ENCODE measurements at places on chromosomes 1 and 21.
A peak's percentile ranks its signal among the peaks of the same experiment; 100 is the strongest.

DNA sequence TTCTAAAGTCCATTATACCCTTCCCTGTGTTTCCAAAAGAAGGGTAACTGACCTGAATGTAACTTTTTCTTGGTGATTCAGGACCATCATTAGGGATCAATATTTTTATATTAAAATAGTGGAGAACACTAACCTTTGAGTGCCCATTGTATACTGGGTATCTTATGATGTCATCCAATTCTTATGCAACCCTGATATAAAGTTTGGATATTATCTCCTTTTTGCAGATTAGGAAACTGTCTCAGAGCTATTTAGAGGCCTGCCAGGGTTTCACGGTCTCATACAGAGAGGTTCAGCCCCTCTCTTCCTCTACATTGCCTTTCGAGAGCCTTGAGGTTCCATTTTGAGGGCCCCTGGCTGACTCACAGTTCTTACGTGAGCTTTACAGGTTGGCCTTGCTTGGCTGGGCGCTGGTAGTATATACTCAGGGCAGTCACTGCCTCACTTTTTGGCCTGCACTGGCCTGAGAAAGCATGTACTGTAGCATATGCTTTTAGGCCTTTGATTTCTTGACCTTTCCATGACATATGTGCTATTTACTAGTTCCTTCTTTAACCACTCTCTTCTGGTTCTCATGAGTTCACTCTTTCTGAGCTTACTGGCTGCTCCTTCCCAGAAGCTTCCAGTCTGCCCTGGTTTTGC is 15.7 kb upstream of the FOXO6 start:
- DNase-seq, result peak; percentile 28

DNA sequence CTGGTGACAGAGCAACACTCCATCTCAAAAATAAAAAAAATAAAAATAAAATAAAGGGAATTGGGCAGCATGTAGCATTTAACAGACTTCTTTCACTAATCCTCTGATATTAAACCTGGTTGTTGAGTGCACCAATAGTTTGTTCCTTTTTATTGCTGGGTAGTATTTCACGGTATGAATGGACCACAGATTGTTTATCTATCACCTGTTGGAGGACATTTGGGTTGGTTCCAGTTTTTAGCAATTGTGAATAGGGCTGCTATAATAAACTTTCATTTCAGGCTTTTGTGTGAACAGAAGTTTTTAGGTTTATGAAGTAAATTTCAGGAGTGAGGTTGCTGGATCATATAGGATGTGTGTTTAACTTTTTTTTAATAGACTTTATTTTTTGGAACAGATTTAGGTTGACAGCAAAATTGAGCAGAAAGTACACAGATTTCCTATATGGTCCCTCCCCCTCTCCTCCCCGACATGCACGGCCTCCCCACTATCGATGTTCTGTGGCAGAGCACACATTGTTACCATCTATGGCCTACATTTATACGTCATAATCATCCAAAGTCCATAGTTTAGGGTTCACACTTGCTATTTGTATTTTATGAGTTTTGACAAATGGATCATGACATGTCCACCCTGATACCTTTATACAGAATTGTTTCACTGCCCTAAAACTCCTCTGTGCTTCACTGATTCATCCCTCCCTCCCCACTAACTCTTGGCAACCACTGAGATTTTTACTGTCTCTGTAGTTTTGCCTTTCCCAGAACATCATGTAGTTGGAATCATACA is 66.1 kb upstream of the TMPRSS2 start:
- no peak for DNase-seq

- DNase-seq, result no peak
Measured at GRCh38 chr21:46008893-46009621, 27.5 kb downstream of the COL6A1 start.

DNA sequence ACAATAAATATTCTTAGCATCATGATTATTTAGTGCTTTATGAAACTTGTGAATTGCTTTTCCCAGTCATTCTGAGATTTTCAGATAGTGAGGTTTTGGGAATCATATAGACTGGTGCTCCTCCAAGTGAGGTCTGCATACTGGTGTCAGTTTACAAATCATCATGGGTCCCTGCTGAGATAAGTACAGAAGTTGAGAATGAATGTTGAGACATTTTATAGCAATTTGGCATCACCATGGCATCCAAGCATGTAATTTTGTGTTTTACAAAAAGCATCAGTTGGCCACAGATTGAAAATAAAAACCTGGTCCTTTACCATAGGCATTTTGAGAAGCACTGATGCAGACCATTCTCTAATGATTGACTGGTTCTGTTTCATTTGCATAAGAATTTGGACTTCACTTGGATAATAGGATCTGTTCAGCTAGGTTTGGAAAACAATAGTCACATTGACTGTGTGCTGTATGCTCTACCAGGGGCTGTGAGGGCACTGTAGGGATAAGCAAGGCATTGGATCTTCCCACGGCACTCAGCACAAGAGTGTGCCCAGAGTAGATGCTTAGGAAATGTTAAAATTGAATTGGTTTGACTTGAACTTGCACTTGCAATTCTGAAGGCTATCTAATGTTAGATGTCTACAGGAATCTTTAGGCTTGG is 79.0 kb upstream of the JUN start:
- no peak for DNase-seq

GRCh38 chr1:1118011-1118875 is 2.4 kb upstream of the C1orf159 start:
- DNase-seq, result no peak

DNA sequence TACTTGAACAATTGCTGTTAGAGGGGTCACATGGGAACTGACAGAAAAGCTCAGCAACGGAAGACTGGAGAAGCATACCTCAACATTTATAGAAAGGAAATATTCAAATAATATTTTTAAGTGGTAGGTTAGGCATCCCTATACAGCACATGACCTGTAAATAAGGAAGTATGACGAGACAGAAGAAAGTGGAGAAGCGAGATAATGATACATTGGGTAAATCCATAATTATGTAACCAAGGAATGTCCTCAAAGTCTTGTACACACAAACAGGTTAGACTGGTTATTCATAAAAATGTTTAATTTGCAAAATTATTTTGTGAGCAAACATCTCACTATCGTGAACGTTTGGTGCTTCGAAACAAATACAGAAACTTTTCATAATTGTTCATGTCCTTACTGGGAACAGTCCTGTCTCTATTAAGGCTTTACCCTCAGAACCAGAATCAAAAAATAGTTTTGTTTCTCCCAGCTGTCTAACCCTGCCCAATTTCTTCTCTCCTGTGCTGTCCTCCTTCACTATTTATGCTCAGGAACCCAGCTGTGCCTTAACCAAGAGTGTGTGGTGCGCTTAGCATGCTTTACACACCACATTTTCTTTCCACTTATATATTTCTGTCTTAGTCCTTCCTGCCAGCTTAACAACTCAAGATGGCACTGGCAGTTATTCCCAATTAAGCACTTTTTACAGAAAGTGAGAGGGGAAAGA is 10.2 kb downstream of the KMO start:
- DNase-seq, result no peak

GRCh38 chr1:3155056-3155925 is 86.3 kb downstream of the PRDM16 start:
- DNase-seq, result no peak

GRCh38 chr1:155940482-155940992 is 901 bp upstream of the RXFP4 start:
- DNase-seq, result no peak

DNA sequence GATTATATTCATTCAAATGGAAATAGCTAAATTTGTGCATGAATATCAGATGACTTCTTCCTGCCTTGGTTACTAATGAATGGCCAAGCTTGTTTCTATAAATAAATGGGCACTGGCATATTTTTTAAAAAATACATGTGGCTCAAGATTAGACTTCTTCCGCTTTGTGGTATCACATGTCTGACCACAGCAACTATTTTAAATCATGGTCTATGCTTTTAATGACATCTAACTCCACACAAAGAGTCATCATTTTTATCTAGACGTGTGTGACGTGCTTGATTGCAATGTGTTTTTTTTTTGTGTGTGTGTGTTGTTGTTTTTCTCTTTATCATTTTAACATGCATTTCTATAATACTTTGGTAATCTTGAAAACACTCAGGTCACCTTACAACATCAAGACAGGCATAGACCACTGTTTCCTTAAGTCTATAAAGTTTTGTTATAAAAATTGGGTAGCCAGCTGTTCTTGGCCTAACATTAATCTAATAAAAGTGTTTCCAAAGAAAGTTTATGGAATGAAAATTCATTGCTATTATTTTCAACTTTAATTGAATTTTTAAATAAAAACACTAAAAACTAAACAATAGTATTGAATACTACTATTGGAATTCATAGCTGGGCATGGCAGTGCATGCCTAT is 29.5 kb downstream of the RGS1 start:
- no peak for DNase-seq

DNA sequence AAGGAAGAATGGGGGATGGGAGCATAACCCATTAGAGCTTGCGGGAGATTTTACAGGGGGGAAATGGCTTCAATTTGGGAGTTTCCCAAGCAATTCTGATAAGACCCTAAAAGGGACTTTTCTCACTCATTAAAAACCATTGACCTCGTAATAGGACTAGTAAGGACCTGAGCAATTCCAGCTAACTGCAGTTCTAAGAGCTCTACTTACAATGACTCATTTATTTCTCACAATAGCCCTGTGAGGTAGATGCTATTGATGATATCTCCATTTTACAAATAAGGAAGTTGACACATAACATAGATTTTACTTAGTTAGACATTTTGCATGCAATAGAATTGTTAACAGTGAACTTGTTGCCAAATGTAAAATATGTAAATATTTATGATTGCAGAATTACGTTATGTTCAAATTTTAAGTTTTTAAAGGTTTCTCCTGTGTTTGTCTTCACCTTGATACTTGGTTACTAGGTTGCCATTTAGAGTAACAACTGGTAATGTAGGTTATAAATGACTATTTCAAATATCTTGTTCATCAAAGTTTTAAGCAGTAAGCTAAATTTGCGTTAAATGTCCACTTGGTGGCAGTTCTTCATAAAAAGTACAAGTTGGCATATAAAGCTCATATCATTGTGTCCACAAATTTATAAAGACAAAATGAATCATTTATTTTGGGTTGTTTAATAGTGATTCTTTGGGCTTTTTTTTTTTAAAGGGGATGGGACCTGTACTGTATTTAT is 182.0 kb downstream of the PLA2G4A start:
- DNase-seq, result no peak

GRCh38 chr1:53111073-53111556 is 31.3 kb downstream of the SLC1A7 start:
- DNase-seq, result no peak

GRCh38 chr21:31557421-31558188 is 101.9 kb upstream of the SOD1 start:
- DNase-seq, result no peak

DNA sequence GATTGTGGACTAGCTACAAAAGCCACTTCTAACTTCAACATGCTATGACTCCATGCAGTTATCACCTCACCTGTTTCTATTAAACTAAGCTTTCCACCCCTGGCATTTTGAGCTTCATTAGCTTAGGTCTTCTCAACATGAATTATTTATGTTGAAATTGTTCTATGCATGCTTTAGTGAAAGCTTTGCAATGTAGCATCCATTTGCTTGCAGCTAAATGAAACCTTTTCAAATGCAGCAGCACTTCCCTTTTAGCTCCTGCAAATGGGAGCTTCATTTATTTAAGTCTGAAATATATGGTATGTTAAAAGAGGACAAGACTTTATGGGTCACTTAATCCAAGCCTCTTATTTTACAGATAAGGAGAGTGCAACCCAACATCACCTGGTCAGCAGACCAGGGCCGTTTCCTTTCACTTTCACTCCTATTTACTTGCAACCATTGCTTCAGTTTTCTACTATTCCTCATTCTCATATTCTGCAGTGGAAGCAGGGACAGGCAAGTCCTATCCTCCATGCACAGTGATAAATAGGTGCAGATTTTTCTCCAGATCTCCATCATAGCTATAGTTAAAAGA is 56.4 kb upstream of the SAMSN1 start:
- no peak for DNase-seq

DNA sequence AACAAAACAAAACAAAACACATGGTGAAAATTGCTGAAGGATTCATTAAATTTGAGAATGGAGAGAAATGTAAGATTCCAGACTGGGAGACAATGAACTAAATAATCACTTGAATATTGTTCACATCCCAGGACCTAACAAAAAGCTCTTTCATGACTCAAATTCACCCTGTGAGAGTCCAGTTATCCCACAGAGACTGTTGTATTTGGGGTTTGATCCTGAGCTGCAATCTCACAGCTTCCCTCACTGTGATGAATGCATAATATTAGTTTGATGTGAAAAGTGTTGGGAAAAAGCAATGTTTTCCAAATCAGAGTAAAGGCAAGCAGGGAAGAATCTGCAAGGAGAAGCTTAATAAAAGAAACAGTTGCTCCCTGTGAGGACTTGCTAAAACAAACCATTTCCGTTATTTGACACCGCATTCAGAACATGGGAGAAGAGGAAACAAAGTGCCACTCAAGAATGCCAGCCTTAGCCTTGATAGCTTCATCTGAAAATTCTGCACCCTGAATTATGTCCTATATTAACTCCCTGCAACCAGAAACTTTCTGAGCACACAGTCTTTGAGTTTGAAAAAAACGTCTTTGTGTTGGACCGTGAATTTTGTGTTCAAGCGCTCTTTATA is 208.8 kb downstream of the DAB1 start:
- no peak for DNase-seq

DNA sequence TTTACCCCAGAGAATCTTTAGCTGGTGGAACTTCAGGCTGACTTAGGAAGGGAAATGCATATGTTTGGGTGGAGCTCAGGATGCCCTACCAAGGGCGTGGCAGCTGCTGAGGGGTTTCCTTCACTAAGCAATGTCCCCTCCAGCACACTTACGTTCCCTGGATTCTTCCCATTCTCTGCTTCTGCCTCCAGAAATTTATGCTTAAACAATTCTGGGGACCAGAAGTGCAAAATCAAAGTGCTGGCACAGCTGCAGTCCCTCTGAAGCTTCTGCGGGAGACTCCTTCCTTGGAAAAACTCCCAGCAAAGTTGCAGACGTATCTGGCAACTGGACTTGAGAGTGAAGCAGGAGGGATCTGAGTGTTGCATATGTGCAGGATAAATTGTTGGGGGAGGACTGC is 402.8 kb downstream of the PCP4 start:
- no peak for DNase-seq

DNA sequence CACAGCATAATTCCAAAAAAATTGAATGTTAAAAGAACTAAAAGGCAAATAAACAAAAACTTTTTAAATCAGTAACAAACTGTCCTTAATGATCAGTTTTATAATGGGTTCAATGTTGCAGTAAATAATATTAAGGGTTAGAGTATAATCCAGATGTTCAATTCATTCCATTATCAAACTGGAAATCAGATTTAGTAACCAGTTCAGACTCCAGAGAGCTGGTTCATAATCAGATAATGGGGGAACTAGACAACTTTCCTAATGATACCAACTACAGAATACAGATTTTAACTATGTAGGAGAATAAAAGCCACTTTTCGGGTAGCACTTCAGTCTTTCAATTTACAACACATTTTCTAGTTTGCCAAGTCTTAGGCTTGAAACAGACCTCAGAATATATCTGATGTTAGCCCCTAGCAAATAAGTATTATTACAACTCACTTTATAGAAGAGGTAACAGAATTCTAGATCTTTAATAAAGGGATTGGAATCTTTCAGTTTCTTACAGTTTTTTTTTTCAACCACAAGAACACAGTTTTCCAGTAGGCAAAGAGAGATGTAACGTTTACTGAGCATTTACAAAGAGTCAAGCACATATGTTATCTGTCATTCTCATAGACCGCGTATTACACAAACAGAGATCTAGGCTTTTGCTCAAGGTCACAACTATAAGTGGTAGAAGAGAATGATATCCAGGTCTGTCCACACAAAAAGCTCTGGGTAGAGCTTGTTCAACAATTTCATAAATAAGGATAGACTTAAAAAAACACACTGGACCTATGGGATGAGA is 1.9 kb upstream of the DCAF6 start:
- no peak for DNase-seq

GRCh38 chr1:24586970-24587820 is 31.3 kb downstream of the NCMAP start:
- DNase-seq, result no peak

Measured in vagina (tissue), 2 donors.